Left lung (tissue), 14 donors: ENCODE measurements at places on chromosomes 5 and 9. TPM values are rescaled to one million over a fixed set of nuclear protein-coding genes. Genes with fewer than 3 reads are reported as not detected.

TEK gene
- 39.2 TPM for polyA plus RNA-seq

DNA sequence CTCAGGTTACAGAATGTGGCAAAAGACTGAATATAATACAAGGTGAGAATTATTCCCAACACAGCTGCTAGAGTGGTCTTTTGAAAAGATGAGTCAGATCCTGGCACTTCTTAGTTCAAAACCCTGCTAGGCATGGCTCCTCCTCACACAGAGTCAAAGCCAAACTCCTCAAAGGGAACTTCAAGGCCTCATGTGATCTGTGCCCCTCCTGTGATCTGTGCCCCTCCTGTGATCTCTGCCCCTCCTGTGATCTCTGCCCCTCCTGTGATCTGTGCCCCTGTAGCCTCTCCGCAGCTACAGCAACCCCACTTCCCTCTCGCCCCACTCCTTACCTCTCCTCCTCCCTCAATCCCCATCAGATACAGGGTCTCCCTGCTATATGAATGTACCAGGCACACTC is 525.5 kb upstream of the CCNG1 start:
- DNase-seq, result no peak

DNA sequence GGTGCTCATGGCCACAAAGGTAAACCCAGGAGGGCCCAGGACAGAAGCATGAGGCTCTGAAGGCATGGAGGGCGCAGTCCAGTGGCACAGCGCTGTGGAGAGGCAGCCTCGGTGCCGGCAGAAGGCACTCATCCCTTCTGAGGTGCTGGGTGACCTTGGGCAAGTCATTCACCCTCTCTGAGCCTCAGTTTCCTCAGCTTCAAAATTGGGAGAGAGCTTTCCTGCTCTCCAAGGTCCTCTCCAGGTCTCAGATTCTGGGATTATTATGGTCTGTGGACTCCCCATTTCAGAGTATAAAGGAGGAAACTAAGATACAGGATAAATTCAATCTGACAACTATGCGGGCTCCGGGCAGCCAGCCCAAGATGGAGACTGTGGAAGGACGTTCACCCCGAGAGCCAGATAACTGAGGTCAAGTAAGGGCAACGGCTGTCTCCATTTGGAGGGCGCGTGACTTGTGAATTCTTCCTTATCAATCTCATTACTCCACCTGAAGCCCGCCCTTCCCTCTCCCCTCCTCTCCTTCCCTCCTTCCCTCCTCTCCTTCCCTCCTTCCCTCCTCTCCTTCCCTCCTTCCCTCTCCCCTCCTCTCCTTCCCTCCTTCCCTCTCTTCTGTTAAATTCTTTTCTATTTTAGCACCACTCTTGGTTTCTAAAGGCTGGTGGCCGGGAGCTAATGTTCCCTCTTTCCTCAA is 58.1 kb downstream of the LRSAM1 start:
- no peak for DNase-seq

GLDC gene
- polyA plus RNA-seq, result 2.3 TPM

PHF2 gene
- polyA plus RNA-seq, result 41.9 TPM

DNA sequence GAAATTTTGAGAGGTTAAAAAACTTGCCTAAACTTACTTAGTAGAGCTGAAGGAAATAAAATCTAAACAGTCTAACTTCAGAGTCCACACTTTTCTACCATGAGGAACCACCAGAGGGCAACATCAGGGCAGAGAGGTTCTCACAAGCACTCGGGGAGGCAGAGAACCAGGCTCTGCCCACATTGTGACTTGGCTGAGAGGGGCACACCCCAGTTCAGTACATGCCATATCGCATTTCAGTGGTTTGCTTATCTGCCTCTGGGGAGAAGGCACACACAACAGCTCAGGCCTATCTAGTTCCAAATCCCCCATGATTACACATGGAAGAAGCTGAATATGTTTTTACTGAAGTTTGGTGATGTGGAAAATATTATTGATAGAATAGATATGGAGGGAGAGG is 49.2 kb downstream of the EQTN start:
- peak; percentile 41 for DNase-seq

GRCh38 chr5:172770675-172771438 is at the start of gene DUSP1:
DUSP1 (minus strand) TSS chr5:172771195; CDS start chr5:172770952, 243 bp downstream.
- peak; percentile 99 for DNase-seq

DNA sequence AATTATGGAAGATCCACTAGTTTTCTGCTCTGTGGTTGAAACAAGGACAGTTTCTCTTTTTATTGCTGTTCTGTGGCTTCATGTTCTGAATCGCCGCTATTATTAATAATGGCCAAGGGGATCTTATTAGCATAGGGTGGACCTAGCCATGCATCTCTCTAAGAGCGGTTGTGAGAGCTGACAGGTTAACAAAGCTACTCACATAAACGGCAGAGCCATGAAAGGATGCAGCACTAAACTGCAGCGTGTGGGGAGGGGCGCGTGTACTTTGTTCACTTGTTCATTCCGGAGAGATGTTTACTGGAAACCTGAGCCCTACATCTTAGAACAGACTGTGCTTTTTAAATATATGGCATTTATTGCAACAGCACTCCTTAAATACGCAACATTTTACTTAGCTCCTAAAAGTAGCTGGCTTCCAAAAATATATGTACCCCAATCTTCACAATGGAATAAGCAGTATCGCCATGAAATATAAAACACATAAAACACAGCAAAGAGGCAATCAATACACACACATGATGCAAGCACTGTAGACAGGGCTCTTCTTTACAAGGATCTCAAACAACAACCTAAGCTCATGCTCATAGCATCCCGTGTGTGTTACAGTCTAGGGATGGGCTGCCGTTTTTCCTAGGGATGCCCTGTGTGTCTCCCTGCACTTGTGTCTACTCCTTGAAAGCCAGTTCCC is 424.6 kb downstream of the MED10 start:
- DNase-seq, result no peak

N4BP3 gene
- polyA plus RNA-seq, result 16.5 TPM

DNA sequence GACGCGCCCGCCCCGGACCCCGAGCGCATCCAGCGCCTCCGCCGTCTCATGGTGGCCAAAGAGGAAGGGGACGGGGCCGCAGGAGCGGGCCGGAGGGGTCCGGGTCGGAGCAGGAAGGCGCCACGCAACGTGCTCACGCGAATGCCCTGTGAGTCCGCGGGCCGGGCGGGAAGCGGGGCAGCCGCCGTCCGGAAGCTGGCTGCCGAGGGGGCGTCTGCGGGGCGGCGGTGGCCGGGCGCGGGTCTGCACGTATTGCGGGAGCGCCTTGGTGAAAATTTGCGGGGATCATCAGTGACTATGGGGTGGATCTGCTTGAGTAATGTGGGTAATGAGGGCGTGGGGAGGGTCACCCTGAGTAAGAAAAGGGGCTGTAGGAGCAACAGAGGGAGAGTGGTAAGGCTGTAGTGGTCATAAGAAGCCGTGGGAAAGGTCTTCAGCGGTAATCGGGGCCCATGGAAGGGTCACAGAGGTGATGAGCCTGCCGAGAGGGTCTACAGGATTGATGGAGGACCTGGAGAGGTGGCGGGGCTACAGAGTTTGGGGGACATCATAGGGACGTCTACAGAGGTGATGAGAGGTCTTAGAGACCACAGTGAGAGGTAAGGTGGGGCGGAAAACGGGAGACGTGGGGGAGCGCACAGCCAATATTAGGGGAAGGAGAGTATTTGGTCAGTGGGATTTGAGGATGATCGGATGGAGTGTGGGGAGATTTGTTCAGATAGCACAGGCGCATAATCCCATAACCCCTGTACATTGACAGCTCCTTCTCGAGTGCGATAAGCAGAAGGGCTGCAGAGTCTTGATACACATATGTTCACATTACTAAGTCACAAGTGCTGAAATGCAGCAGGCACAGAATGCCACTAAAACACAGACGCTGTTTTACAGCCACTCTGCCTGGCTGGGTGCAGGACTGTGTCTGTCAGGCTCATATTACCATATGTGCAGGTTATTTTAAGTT is 819 bp downstream of the LSM11 start:
- peak; percentile 47 for DNase-seq

DNA sequence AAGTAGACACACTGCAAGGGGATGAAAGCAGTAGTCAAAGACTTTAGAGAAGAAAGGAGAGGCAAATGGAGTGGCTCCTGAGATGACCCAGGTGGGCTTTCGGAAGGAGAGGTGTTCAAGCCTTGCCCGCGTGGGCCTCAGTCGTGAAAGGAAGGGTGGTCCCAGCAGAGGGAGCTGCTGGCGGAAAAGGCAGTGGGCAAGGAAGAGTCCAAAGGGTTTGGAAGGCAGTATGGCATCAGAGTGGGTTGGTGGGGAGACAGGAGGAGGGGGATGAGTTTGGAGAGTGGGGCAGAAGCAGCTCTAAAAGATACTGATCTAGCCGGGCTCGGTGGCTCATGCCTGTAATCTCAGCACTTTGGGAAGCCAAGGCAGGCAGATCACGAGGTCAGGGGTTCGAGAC is 165.4 kb downstream of the GOLPH3 start:
- DNase-seq, result no peak

DNA sequence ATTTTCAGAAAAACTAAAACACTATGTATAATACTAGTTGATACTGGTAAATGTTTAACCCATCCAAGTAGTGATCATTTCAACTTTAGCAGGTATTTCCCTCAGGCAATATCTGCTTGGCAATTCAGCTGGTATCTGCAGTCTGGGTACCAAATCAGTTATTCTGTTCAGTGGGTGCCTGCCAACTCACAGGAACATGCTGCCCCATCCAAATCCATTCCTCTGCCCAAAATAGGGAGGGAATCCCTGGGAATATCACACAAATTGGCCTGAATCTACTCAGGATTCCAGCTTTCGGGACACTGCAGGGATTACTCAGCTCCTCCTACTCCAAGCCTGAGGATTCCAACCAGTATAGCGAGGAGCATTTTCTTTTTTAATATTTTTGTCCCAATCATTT is 61.7 kb upstream of the PDE4D start:
- no peak for DNase-seq

DNA sequence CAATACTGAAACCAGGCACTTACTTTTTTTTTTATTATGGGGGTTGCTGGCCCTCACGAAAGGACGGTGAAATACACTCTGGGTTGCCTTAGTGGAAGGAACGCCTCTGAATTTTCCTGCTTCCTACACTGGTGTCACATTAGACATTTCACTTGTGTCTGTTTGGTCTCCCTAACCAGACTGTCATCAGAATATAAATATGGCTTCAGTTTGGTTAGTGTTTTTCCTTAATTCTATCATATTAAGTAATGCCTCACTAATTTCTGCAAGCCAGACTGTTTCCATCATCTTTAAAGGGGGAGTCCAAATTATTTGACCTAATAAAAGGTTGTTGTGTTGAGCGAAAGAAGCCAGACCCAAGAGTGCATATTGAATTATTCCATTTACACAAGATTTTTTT is 4.7 kb downstream of the GLIS3 start:
- no peak for DNase-seq

ZFP2 gene
- polyA plus RNA-seq, result 6.0 TPM

PRR7 gene
- 0.30 TPM for polyA plus RNA-seq

GRCh38 chr5:167525004-167525403 is 766.4 kb upstream of the WWC1 start:
- DNase-seq, result no peak
